CD4-positive, alpha-beta T cell (primary cell): ENCODE measurements at places on chromosomes 6 and 20.

DNA sequence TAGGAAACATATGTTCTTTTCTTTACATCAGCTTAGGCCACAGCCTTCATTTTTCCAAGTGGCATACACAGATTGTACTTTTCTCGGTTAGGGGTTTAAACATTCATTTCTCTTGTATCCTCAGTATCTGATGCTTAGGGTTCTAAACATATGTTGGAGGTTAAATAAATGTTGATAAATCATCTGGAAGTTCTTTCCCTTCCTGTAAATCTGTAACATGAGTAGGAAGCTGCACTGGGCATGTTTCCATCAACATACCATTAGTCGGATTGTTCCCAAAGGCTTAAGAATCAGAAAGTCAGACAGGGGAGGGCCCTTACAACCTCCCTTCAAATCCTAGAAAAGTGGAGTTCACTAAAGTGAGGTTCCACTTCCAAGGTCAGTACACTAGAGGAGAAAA lies 54.8 kb upstream of the BCLAF1 start:
- no peaks in the 10 kb centered on the region for H3K4me1 ChIP-seq
- no peaks in the 10 kb centered on the region for H3K27me3 ChIP-seq
- no peak overlapping the region for H3K4me3 ChIP-seq
- H3K27ac ChIP-seq: no peak overlapping the region
- DNase-seq: no peak

GRCh38 chr20:37007898-37008649 lies 56.6 kb upstream of the SAMHD1 start:
- no peak overlapping the region for H3K27ac ChIP-seq
- no peak overlapping the region for H3K4me3 ChIP-seq
- no peaks in the 10 kb centered on the region for H3K27me3 ChIP-seq

- DNase-seq: no peak
- no peak overlapping the region for H3K27ac ChIP-seq
- H3K27me3 ChIP-seq: peaks cover 15% of the 10 kb centered on the region
- no peaks in the 10 kb centered on the region for H3K36me3 ChIP-seq
- no peak overlapping the region for H3K4me3 ChIP-seq
- H3K4me1 ChIP-seq: no peaks in the 10 kb centered on the region
These were observed 97.0 kb downstream of the KCNB1 start for GRCh38 chr20:49385465-49385864.

DNA sequence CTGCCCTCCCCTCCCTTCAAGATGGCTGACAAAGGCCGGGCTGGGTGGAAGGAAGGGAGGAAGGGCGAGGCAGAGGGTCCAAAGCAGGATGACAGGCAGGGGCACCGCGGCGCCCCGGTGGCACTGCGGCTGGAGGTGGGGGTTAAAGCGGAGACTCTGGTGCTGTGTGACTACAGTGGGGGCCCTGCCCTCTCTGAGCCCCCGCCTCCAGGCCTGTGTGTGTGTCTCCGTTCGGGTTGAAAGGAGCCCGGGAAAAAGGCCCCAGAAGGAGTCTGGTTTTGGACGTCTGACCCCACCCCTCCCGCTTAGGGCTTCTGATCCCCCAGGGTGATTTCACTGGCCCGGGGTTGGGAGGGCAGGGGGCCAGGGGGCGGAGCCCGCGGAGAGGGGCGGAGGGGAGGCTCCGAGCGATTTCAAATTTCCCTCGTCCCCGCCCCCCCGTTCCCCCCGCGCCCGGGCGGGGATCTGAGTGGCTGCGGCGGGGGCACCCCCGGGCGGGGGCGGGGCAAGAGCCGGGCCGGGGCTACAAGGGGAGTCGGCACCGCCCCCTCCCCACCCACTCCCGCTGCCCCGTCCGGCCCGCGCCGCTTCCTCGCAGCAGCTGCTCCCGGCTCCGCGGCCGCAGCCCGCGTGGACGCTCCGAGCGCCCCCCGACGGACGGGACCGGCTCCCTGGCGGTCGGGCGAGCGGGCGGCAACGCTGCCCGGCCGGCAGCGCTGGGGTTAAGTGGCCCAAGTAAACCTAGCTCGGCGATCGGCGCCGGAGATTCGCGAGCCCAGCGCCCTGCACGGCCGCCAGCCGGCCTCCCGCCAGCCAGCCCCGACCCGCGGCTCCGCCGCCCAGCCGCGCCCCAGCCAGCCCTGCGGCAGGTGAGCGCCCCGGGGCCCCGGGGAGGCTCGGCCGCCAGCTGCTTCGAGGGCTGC lies at the start of gene DNMT3B:
TSS of gene DNMT3B (plus strand) at position 555 of the 923 bp plus-strand sequence. CDS start 17,939 bp downstream, outside the sequence.
- H3K4me3 ChIP-seq: peak within 1 kb of the TSS; percentile 67
- no peaks in the 10 kb centered on the region for H3K36me3 ChIP-seq
- H3K27ac ChIP-seq: no peak within 1 kb of the TSS
- DNase-seq: peak; percentile 81
- no peaks in the 10 kb centered on the region for H3K27me3 ChIP-seq
- H3K4me1 ChIP-seq: peaks cover 20% of the 10 kb centered on the region

DNA sequence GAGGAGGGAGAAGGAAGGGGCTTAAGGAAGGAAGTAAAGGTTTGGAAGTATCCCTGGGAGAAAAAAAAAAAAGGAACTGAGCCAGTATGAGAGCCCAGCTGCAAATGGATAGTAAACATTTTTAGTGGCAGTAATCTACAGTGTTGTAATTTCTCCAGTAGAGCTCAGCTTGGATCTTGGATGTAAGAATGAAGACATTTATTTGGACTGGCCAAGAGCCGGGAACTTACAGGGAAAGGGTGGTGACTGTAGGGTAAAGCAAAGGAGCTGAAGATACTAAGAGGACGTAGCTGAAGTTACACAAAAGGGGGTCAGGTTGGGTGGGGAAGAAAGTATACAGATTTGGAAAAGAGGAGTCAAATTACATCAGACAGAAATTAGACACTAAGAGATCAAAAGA lies 13.5 kb downstream of the EEF1E1 start:
- no peak overlapping the region for H3K4me3 ChIP-seq
- peaks cover 63% of the 10 kb centered on the region for H3K36me3 ChIP-seq
- no peak overlapping the region for H3K27ac ChIP-seq
- H3K27me3 ChIP-seq: no peaks in the 10 kb centered on the region
- no peak for DNase-seq
- H3K4me1 ChIP-seq: no peaks in the 10 kb centered on the region

GRCh38 chr6:87623248-87623647 lies 33.3 kb downstream of the ORC3 start:
- no peaks in the 10 kb centered on the region for H3K27me3 ChIP-seq
- no peaks in the 10 kb centered on the region for H3K4me1 ChIP-seq

DNA sequence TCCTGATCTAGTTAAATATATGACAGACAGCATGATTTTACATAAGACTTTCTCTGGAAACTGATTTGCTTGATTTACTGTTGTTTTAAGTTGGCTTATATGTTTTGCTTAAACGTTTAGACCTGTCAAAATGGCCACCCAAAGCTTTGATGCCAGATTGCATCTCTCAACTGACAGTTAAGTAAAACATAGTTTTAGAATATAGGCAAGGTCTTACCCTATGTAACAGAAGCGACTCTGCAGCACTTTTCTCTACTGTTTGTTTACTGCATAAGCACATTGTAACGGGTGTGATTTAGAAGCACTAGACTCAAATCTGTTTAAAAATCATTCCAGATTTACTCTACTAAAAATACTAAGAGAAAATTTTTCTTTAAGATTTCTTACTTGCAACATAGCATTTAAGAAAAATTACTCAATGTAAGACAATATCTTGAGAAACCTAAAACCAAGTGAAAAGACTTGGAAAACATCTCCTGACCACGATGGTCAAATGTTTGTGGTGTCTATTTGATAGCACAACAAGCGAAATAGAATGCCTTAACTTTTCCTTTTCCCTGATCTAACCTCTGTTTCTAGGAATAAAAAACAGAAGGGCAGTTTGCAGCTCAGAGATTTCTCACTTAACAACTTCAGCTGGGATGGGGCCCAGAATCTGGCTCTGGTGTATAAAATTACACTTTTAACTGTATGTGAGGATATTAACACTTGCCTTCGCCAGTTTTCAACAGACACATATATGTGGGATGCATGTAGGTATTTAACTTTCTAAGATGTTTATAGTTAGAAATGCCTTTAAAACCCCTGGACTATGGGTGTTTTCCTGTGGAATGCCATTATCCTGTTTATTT lies 47.4 kb downstream of the AIG1 start:
- no peak for DNase-seq
- no peak overlapping the region for H3K4me3 ChIP-seq
- no peaks in the 10 kb centered on the region for H3K27me3 ChIP-seq
- no peaks in the 10 kb centered on the region for H3K36me3 ChIP-seq
- H3K4me1 ChIP-seq: no peaks in the 10 kb centered on the region

DNA sequence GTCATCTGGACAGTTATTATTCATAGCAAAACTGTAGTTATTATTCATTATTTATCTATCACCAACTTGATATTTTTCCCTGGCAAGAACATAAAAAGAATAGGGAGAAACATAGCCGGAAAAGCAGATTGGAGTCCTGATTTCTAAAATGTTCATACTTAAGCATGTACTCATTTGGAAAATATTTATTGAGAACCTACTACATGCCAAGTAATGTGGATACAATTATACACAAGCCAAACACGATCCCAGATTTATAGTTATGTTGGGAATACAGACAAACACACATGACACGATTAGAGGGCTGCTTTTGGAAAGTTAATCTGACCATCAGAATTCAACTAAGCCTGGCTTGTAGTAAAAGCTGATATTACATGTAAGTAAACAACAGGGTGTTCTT lies 30.7 kb downstream of the ARHGAP18 start:
- H3K4me3 ChIP-seq: no peak overlapping the region
- no peak for DNase-seq
- peaks cover 7% of the 10 kb centered on the region for H3K4me1 ChIP-seq

GRCh38 chr20:15061955-15062354 lies 724.5 kb upstream of the FLRT3 start:
- no peaks in the 10 kb centered on the region for H3K36me3 ChIP-seq
- H3K27me3 ChIP-seq: no peaks in the 10 kb centered on the region
- no peak overlapping the region for H3K4me3 ChIP-seq
- no peak overlapping the region for H3K27ac ChIP-seq
- no peak for DNase-seq
